ENCODE measurements at places on chromosomes 4 and X. TPM values are rescaled to one million over a fixed set of nuclear protein-coding genes. Genes with fewer than 3 reads are reported as not detected.

RAB28 gene
- total RNA-seq = 18.4 TPM

DDX53 gene
- total RNA-seq = not detected

DNA sequence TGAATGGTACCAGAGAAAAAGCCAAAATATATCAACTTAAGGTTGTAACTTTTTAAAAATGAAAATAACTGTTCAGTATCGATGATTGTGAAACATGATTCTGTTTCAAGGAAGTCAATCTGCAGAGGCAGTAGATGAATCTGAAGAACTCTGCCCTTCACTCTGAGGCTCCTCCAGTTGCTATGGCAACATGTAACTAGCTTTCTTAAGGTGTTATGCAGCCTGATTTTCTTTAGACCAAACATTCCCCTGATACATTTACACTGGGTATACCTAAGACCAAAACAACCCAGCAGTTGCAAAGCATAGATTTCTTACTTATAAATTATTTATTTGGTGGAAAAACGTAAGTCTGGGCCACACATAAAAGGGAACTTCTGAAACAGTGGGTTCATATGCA, 133.6 kb upstream of the RASGEF1B start:
- no peak for DNase-seq

DNA sequence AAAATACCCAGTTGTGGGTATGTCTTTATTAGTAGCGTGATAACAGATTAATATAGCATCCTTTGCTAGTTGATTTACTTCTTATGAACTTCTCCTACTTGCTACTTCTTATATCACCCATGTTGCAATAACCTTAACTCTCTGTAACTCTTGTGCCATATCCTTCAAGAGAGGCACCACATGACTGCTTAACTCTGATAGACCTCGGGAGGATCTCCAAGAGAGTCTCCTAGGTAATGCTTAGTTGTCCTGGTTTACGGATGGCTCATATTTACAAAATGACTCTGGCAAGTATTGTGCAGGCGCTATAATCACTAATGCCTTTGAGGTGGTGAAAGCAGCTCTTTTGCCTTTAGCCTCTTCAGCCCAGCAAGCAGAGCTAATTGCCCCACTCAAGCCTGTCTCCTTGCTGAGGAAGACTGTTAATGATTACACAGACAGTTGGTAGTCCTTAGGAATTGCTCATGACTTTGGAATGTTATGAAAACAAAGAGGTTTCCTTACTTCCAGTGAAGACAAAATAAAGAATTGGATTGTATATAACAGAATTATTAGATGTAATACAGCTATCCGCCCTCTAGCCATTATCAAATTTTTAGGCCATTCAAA, 1305.8 kb downstream of the PCDH7 start:
- DNase-seq = no peak

HNRNPD gene
- 103 TPM for total RNA-seq
